ENCODE measurements at places on chromosomes 1 and 21. TPM values are rescaled to one million over a fixed set of nuclear protein-coding genes. Genes with fewer than 3 reads are reported as not detected.

DNA sequence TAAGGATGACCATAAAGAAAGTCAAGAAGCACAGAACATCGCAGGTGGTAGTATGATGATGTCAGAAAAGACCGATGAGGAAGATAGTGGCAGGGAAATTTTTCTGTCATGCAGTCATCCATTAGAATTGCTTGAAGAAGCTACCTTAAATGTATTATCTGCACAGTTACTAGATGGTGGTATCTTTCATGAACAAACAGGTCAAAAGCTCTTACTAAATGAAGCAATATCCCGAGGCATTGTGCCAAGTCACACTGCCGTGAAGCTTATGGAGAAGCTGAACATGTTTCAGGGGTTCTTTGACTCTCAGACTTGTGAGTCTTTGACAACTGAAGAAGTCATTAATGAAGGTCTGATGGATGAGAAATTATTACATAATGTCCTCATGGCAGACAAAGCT is 128.8 kb downstream of the MACF1 start:
- H3K27ac ChIP-seq = no peak overlapping the region
- no peaks in the 10 kb centered on the region for H3K27me3 ChIP-seq
- peak; percentile 54 for DNase-seq

DNA sequence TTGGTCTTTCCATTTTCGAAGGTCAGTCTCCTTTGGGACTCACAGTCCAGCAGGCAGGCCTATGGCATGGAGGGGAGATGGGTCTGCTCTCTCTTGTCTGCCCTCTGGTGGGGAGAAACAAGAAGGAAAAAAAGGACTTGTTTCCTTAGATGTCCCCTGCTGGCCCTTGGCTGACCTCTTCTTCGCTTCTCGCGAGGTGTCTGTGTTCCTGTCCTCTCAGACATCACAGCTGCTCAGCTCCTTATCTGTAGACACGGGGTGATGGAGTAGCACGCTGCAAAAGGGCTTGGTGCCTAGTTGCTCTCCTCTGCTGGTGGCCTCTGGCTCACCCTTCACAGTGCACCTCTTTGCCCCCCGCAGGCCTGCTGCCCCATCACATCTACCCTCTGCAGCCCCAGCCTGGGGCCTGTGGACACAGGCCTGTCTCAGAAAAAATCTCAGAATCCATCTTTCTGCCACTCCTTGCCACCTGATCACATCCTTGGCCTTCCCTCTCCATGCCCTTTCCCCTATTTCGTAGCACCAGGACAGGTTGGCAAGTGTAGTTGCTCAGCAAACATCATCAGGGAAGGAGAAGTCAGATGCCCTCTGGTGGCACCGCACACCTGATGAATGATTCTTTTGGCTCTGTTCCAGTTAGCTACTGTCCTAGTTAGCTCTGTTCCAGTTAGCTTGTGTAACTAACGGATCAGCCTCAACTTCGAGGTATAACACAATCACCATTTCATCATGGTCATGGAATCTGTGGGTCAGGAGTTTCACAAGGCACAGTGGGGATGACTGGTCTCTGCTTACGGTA is 18.7 kb upstream of the AK2 start:
- peaks cover 5% of the 10 kb centered on the region for H3K4me1 ChIP-seq
- no peaks in the 10 kb centered on the region for H3K36me3 ChIP-seq
- H3K27me3 ChIP-seq = no peaks in the 10 kb centered on the region
- H3K4me3 ChIP-seq = no peak overlapping the region
- DNase-seq = peak; percentile 68

DNA sequence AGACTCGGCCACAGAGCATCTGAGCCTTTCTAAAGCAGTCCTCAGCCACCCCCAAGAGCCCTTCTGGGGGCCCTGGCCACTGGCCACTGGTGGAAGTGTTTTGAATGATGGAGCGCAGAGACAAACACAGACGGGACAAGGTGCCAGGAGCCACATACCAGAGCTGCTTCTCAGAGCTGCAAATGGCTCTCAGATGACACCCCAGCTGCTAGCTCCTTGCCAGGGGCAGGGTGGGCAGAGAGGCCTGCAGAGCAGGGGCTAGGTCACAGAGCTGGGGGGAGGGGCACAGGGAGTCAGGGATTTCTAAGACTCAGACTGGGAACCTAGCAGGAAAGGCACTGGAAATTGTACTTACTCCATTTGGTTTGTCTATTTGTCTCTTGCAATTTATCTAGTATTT is 30.4 kb downstream of the KCNN3 start:
- no peak overlapping the region for H3K4me3 ChIP-seq
- peaks cover 33% of the 10 kb centered on the region for H3K4me1 ChIP-seq
- no peak for DNase-seq
- H3K27me3 ChIP-seq = no peaks in the 10 kb centered on the region

GRCh38 chr1:18532390-18533170 is 51.9 kb downstream of the KLHDC7A start:
- H3K27me3 ChIP-seq = no peaks in the 10 kb centered on the region
- H3K4me1 ChIP-seq = no peaks in the 10 kb centered on the region
- DNase-seq = peak; percentile 12
- H3K4me3 ChIP-seq = no peak overlapping the region
- H3K27ac ChIP-seq = no peak overlapping the region

DNA sequence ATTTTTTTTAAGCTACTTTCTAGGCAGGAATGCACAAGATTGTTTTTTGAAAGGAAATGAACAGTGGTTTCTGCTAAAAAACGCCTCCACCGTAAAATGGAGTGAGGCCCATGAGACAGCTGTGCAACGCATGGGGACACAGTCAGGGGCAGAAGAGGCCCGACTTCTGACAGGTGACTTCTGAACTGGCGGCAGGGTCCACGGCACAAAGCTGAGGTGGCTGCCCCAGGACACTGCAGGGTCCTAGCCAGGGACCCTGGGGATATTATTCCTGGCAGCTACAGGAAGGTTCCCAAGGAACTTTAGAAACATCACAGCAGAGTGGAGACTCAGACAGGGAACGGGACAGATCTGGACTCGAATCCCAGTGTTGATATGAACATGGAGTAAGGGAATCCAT is 75.1 kb downstream of the SIM2 start:
- no peak overlapping the region for H3K4me3 ChIP-seq
- peaks cover 3% of the 10 kb centered on the region for H3K4me1 ChIP-seq
- DNase-seq = no peak
- no peaks in the 10 kb centered on the region for H3K27me3 ChIP-seq
- no peaks in the 10 kb centered on the region for H3K36me3 ChIP-seq

GRCh38 chr1:235935235-235936225 is 68.8 kb upstream of the LYST start:
- DNase-seq = peak; percentile 46
- no peak overlapping the region for H3K4me3 ChIP-seq
- peaks cover 53% of the 10 kb centered on the region for H3K4me1 ChIP-seq
- no peaks in the 10 kb centered on the region for H3K27me3 ChIP-seq
- no peak overlapping the region for H3K27ac ChIP-seq

Gene UMODL1
- 0.07 TPM for total RNA-seq

DNA sequence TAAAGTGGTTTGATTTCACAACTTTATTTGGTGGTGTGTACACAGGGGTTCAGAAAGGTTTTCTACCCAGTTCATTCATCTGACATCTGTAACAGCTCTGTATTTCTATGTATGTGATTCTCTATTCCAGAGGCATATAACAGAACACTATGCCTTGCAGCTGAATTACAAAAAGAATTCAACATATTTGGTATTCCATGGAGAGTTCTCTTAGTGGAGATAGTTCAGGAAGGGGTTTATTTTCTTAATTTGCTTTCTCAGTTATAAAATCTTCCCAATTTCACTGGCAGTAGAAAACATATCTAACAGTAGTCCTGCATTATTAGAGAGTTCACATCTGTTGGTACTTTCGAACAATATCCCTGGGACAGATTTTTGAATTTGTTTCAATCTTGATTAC is 207.9 kb upstream of the LYPLAL1 start:
- no peak overlapping the region for H3K4me3 ChIP-seq
- H3K4me1 ChIP-seq = no peaks in the 10 kb centered on the region
- H3K36me3 ChIP-seq = no peaks in the 10 kb centered on the region
- no peaks in the 10 kb centered on the region for H3K27me3 ChIP-seq

DNA sequence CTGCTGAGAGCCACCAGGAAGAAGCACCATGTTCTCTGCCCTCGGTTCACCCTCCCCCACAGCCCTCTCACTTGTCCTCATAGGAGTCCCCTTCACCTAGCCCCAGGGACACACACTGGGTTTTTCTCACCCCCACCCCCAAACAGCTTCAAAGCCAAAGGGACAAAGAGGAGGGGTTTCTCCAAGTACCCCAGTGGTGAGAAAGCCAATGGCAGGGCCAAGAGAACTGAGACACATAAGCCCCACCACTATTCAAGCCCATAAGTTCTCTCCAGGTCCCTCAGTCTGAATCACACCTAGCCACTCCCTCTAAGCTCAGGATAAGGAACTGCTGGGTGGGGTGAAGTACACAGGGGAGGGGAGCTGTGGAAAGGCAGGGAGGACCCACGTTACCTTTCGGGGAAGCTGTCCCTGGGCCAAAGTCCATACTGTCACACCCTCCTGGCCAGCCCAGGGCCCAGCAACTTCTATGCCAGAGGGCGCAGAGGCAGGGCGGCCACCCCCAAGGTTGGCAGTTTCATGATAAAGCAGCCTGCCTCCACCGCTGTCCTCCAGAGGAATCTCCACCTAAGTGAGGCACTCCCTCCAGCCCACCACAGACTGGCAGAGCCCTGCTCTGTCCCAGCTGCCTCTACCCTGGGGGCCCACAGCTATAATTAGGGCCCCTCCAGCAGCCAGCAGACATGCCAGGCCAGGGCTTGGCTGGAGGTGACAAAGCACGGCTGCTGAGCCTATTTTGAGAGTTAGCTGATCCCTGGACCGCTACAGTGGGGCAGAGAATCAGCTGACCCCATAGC is 39.0 kb upstream of the PPP1R15B start:
- H3K4me1 ChIP-seq = peaks cover 34% of the 10 kb centered on the region
- H3K27me3 ChIP-seq = no peaks in the 10 kb centered on the region
- no peak overlapping the region for H3K4me3 ChIP-seq

- H3K36me3 ChIP-seq = no peaks in the 10 kb centered on the region
- no peak overlapping the region for H3K27ac ChIP-seq
- H3K4me3 ChIP-seq = no peak overlapping the region
- peaks cover 5% of the 10 kb centered on the region for H3K4me1 ChIP-seq
- no peak for DNase-seq
Observed at GRCh38 chr1:214427871-214428277, 123.5 kb downstream of the PTPN14 start.

DNA sequence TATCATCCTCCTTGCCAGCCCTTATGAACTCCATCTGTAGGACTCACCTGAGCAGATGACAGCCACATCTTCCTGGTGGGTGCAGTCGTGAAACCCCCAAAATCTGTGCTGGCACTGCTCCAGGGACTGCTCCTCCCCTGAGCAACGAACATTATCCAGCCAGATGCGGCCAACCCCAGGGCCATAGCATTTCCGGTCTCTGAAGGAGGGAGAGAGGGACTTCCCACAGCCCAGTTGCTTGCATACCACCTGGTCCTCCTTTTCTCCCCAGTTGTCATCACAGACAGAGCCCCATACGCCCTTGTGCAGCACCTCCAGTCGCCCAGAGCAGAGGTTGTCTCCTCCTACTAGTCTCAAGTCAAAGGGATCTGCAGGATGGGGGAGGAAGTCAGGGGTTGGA is 8.5 kb downstream of the CD5L start:
- no peaks in the 10 kb centered on the region for H3K4me1 ChIP-seq
- no peak for DNase-seq
- H3K36me3 ChIP-seq = no peaks in the 10 kb centered on the region
- H3K27me3 ChIP-seq = no peaks in the 10 kb centered on the region
- H3K4me3 ChIP-seq = no peak overlapping the region

- peaks cover 37% of the 10 kb centered on the region for H3K4me1 ChIP-seq
- peaks cover 14% of the 10 kb centered on the region for H3K27me3 ChIP-seq
- H3K36me3 ChIP-seq = no peaks in the 10 kb centered on the region
- DNase-seq = no peak
- H3K4me3 ChIP-seq = peak overlapping the region; percentile 40
Observed at GRCh38 chr1:165355139-165355976, 1.2 kb downstream of the LMX1A start.

GRCh38 chr1:193358419-193358818 is 172.0 kb upstream of the B3GALT2 start:
- no peak for DNase-seq
- no peaks in the 10 kb centered on the region for H3K36me3 ChIP-seq
- H3K27ac ChIP-seq = no peak overlapping the region
- no peaks in the 10 kb centered on the region for H3K4me1 ChIP-seq
- H3K4me3 ChIP-seq = no peak overlapping the region

DNA sequence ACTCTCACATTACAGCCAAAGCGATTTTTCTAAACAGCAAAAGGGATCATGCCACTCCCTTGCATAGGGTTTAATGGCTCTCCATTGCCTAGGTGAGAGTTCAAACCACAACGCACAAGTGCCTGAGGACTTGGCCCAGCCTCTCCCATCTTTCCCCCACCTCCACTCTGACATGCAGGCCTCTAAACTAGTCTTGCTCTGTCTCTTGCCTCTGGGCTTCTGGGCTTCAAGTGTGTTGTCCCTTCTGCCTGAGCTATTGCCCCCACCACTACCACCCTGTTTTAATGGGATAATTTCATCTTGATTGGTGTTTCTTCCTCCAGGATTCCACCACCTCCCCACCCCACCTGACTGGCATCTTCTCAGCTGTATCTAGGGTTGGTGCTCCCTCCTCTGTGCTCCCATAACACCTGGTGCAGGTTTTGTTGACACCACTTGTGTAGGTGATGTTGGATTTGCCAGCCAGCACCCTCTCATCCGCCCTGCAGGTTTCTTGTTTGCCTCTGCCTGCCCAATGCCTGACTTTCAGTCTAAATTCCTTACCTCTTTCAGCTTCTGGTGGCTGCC is 2.7 kb upstream of the ZBTB21 start:
- H3K4me1 ChIP-seq = peaks cover 8% of the 10 kb centered on the region
- no peak overlapping the region for H3K4me3 ChIP-seq
- H3K36me3 ChIP-seq = no peaks in the 10 kb centered on the region

DNA sequence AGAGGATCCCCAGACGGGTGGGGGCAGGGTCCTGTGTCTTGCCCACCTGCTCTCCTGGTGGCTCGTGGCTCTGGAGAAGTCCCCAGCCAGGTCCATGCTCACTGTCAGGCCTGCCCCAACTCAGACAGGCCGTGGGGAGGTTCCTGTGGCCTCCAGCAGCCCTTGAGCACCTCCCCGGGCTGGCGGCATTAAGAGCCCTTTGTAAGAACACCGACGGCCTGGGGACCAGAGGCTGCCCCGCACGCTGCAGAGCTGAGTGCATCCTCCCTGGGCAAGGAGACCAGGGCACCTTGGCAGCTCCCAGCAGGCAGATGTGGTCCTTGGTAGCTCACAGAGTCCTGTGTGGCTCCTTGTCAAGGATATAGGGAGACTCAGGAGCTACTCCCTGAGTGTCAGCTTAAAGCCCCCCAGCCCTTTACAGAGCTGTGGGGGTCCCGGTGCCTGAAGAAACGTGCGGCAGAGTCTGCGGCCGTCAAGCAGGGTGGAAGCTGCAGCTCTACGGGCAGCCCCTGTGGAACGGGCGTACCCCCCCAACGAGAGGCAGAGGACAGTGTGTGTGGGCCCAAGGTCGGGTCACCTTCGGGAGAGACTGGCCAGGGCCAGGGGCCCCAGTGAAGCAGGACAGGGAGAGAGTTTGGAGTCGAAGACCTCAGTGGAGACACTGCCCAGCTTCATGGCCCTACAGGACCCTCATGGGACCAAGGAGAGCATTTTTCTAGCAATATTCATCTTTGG is 118.6 kb downstream of the PRDM16 start:
- DNase-seq = peak; percentile 76
- peaks cover 22% of the 10 kb centered on the region for H3K4me1 ChIP-seq
- H3K27me3 ChIP-seq = no peaks in the 10 kb centered on the region
- H3K36me3 ChIP-seq = no peaks in the 10 kb centered on the region
- H3K4me3 ChIP-seq = no peak overlapping the region

GRCh38 chr1:218462587-218462986 is 117.5 kb downstream of the TGFB2 start:
- peak overlapping the region; percentile 37 for H3K27ac ChIP-seq
- no peaks in the 10 kb centered on the region for H3K36me3 ChIP-seq
- H3K4me3 ChIP-seq = no peak overlapping the region
- peaks cover 23% of the 10 kb centered on the region for H3K4me1 ChIP-seq
- H3K27me3 ChIP-seq = no peaks in the 10 kb centered on the region
- DNase-seq = no peak

Gene UQCRHL
- total RNA-seq = 1.2 TPM

Gene ACTA1
- not detected for total RNA-seq

All from upper lobe of left lung (tissue), 6 donors.